ENCODE measurements at places on chromosomes 7 and 10.

DNA sequence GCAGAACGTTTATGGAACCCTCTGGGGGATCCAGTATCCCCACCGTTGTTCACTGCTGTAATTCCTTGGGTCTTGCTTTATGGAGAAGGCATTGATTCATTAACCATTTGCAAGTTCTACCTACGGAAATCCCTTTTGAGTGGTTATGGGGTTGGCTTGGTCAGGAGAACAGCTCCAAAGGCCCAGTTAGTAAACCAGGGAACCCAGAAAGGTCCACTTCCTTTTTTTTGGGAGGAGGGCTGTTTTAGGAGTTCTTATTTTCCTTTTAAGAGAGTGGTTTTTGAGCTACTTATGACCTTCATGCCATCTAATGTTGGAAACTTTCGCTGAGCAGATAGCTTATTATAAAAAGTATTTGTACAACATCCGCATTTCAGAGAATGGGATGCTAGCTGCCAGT lies 1.3 kb downstream of the POR start:
- no peak for DNase-seq

DNA sequence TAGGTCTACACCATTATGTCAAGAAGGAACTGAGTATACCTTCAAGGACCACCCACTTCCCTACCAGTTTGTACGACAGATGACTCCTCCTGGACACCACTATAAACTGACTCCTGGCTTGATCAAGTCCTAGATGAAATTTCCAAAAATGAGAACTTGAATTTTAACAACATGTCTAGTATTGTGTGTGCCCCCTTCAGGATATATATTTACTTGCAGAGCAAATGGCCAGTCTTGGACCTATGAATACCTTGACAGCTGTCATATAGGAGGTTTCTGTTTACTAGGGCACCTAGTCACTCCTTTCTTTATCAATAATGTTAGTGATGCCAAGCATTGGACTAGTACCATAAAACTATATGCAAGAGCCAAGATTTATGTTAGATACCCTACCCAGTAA lies 94.1 kb upstream of the TMEM26 start:
- no peak for DNase-seq

DNA sequence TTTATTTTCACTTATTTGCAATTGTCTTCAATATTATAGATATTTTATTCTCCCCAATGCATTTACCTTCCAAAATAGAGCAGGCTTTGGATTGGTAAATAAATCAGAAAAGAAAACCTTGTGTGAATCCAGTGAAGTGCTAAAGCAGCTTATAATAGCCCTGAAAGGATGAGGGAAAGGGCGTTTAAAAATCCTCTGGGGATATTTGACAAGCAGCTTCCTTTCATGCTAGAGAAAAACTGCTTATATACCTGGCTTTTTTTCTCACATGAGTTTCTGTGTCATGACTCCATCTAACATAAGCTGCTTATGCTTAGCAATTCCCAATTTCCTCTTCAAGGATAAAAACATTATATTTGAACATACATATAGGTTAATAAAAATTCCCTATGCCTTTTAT lies 221.6 kb upstream of the SEMA3E start:
- DNase-seq, result no peak

- DNase-seq, result no peak
These were observed 71.1 kb downstream of the SLC37A3 start for GRCh38 chr7:140327261-140327661.

DNA sequence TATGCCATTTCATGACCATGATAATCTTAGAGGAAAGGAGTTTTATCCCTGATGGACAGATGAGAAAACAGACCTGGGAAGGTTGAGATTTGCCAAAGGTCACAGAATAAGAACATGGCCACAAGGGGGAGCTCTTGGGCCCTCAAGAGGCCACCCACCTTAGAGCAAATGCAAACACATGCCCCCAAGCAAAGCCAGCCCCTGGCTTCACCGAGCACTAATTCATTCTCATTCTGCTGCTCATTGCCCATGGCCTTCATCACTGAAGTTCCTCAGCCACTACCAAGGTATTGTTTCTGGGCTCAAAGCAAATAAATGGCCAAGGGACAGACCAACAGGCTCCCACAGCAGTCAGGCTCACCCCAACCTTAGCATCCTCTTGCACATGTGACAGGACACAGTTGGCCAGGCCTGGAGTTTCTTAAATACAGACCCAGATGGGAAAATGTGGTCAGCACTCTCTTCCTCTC lies 44.2 kb downstream of the PDLIM1 start:
- DNase-seq, result peak; percentile 77

GRCh38 chr10:102865620-102866019 lies 3.6 kb upstream of the AS3MT start:
- DNase-seq, result no peak

DNA sequence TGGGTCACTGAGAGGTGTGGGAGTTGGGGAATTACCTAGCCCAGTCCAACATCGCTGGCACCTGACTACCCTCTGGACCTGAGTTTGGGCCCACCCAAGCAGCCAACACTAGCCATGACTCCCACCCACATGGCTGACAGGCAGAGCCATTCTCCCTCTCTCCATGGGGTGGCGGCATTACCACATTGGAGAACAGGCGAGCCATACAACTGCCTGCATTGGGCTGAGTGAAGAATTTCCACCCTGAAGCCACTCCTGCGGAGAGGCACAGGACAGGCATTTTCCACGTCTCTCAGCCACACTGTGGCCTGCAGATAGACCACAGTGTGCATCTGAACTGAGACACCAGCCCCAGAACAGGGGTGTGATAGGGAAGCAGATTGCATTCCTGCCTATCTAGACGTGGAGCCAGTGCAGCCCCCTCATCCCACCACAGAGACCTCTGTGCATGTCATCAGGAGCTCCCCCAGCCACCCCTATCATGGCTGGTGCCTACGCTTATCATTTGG lies 58.2 kb upstream of the ANTXRL start:
- DNase-seq, result peak; percentile 81

- DNase-seq, result peak; percentile 71
These were observed 136.0 kb downstream of the KIF20B start for GRCh38 chr10:89837165-89838043.

DNA sequence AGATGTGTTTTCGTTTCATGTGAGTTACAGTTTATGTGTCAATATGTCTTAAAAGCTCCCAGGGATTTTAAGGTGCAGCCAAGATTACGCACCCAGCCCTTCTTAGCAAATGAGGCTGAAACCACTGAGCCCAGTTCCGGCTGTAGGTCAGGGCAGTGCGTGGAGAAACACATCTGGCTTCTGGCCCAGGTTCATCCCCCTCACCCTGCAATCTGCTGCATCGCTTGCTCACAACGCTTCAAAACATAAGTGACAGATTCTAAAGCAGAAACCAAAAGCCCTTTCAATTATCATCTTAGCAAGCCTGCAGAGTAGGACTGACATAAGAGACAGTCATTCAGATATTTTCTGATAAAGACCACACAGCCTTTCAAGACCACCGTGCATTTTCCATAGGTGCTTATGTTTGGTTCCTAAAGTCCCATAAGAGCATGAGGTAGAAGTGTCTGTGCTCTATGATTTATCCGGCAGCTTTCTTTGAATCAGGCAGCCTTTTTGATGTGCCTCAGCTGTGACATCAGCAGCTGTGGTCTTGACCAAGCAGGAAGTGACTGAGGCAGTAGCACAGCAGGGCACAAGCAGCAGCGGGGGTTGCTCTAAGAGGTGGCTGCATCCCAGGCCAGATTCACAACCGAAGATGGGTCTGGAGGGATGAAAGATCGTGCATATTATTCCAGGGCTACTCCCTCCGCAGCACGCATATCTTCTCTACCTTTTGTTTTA lies 72.1 kb upstream of the LYZL2 start:
- peak; percentile 89 for DNase-seq

DNA sequence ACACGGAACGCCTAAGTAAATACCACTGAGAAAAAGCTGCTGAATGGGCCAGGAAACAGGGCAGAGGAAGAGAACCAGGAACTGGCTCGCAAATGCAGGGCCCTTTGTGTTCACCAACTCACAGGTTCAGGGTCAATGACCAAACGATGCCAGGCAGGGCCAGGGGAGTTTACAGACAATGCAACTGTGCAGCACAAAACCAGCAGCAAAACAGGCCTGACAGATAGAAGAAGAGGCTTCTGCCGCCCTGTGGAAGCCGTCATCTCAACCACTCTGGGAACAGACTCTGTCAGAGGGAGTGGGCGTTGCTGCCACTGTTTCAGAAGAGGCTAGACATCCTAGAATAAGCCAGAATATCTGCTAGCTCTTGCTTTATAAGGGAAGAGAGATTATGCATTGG lies 117.9 kb downstream of the KMT2E start:
- DNase-seq, result no peak

DNA sequence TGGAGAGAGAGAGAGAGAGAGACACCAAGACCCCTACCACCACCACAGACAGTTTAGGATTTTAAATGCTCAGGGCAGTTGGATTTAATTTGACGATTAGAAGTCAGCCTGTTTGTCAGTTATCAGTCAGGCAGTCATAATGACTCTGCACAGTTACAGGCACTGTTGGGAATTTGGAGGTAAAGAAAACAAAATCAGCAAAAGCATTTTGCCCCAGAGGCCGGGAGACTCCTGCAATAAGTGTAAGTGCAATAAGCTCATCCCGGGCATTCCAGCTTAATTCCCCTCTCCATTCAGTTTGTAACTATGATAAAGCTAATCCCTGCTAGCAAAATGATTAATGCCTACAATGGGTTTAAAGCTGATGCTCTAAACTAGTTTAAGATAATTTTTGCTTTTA lies 13.5 kb downstream of the SEMA3C start:
- no peak for DNase-seq

DNA sequence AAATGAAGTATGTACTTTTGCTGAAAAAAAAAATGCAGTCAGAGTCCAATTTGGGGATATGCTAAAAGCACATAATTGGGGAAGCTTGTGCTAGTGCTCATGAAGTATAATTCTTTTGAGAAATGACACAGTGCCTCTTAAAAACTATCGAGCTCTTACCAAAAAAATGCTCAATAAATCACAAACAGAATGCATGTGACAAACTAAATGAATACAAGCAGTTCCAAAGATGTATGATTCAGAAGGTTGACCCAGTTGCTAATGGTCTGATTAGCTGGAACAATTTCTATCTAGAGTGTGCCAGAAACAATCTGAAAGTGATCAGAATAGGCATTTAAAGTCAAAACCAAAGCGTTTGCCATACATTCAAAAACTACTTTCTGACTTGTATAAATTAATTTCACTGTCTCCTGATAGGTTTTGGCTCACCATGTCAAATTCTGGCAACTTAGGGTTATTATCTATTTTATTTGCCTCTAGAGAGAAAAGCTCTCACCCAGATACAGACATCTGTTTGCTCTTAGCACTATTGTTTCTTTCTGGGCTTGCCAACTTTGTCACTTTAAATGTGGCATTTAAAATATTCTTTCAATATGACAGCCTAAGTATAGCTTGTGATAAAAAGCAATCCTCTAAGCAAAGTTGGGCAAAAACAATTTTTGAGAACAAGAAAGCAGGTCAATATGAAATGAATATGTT lies 114.7 kb upstream of the AHR start:
- no peak for DNase-seq

DNA sequence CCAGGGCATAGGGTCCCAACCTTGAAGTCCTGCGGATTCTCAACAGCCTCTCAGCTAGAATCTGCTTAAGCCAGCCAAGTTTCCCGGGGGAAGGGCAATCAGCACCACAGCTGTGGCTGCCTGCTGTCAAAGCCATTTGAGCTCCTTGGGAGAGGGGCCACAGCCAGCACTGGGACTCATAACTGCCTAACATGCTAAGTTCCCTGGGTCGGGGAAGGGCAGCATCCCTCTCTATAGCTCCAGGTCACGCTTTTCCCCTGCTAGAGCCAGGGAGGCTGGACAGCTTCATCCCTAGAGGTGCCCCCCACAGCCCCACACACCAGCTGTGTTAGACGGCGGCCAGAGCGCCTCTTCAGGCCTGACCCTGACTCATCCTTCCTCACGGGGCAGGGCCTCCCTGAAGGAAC lies 49.6 kb upstream of the PDE1C start:
- DNase-seq, result no peak

- DNase-seq, result no peak
These were observed 36.5 kb downstream of the ZMIZ1 start for GRCh38 chr10:79105150-79105739.

DNA sequence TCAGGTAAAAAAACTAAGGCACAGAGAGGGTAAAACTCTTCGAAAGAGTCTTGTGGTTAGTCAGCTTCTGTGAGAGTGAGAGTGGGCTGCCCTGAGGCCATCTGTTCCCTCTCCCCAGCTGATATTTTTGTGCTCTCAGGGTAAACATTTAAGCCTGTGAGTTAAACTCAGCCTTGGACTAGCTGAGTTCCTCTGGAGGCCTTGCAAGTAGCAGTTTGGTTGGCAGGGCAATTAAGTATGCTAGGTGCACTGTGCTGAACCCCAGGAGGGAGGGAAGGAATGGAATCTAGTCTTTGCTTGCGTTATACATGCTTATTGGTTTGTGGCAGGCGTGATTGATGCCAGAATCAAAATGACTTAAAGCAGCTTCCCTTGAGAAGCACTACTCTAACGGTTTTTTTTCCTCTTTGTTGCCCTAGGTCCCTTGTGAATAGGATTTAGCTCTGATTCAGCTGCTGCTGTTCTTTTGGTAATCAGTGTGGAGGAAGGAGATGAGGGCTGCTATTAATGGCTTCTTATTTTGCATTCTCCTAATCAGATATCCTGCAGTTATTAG lies 140.2 kb downstream of the AUTS2 start:
- DNase-seq, result no peak

- no peak for DNase-seq
These were observed 365.6 kb downstream of the ANKRD7 start for GRCh38 chr7:118590107-118590506.

GRCh38 chr10:44300666-44301649 lies 83.9 kb downstream of the CXCL12 start:
- DNase-seq, result no peak

GRCh38 chr7:17432793-17433192 lies 134.3 kb downstream of the AHR start:
- no peak for DNase-seq

DNA sequence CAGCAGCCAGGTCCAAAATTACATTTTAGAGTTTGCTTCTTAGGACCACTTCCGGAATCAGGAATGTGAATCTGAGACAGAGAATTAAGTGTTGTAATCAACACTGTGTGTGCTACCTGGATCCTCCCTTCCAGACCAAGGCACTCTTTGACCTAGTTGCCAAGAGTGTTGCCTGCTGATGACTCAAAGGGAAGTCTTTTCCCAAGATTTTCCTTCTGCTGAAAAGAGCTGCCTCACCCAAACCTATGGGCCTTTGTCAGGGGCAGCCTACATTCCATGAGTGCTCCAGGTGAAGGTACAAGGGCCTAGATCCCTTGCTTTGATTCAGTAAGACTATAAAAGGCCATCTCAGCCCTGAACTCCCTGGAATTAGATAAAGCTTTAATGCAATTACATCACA lies 712.5 kb upstream of the ANKRD30A start:
- DNase-seq, result no peak

DNA sequence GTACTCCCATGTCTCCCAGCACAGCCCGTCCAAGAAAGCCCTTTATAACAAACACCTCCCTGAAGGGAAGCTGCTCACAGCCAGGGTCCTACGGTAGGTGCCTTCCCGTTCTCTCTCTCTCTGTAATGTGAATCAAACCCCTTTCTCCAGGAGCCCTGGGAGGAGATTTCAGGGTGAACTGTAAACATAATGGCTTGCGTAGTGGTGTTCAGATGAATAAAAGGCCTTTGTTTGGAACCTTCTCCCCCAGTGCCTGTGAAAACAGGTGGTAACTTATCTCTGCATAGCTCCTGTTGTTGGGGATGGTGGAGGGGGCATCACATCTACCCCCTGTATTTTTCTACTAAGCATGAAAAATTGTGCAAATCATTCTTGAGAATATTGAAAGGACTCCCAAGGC lies 12.4 kb downstream of the CALHM2 start:
- no peak for DNase-seq

Measured in activated effector memory CD4-positive, alpha-beta T cell treated with anti-CD3 and anti-CD28 coated beads, Interleukin-2, amount 50 U/mL, for 16 hours (primary cell).